ENCODE measurements at places on chromosomes 12 and 14.

DNA sequence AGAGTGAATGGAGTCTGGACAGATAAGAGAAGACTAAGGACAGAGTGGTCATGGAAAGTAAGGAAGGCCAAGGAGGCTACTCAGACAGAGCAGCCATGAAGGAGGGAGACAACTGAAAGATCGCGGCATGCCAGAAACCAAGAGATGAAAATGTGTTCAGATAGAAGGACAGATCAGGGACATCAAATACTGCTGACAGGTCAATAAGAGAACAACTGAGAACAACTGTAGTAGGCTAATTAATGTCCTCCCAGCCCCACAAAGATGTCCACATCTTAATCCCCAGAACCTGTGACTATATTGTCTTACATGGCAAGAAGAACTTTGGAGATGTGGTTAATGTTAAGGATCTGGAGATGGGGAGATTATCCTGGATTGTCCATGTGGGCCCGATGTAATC, 15.0 kb upstream of the HELB start:
- no peak for DNase-seq

DNA sequence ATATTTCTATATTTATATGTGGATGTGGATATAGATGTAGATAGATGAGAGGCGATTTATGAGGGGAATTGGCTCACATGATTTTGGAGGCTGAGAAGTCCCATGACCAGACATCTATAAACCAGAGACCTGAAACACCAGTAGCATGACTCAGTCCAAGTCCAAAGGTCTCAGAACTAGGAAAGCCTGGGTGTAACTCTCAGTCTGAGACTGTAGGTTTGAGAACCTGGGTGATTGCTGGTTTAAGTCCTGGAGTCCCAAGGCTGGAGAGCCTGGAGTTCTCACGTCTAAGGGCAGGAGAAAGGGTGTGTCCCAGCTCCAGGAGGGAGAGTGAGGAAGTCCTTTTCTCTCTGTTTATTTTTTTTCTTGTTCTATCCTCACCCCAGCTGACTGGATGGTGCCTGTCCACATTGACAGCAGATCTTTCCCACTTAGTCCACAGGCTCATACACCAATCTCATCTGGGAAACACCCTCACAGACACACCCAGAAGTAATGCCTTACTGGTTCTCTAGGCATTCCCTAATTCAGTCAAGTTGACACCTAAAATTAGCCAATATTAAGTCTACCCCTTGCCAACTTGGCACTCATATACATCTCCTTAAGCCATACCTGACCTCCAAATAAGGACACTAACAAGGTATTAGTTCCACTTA, 45.4 kb downstream of the EMP1 start:
- no peak for DNase-seq

- DNase-seq: peak; percentile 38
Observed at GRCh38 chr14:88232771-88233170, 90.3 kb downstream of the KCNK10 start.

DNA sequence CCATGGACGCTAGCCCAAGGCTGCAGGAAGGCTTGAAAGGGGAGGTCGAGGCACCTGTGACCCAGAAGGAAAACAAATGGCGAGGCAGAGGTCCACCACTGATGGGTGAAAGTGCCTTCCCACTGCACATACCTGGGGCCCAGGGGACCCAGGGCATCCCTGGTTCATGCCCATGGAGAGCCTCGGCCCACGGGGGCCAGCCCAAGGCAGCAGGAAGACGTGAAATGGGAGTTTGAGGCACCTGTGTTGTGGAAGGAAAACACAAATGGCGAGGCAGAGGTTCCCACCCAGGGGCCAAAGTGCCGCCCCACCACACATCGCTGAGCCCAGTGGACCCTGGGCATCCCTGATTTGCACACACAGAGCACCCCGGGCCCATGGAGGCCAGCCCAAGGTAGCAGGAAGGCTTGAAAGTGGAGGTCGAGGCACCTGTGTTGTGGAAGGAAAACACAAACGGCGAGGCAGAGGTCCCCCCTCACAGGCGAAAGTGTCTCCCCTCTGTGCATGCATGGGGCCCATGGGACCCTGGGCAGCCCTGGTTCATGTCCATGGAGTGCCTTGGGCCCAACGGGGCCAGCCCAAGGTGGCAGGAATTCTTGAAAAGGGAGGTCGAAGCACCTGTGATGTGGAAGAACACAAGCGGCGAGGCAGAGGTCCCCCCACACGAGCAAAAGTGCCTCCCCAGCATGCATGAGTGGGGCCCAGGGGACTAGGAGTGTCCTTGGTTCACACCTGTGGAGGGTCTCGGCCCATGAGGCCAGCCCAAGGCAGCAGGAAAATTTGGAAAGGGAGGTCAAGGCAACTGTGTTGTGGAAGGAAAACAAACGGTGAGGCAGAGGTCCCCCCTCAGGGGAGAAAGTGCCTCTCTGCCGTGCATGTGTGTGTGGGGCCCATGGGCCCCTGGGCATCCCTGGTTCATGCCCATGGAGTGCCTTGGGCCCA, 383.3 kb downstream of the ALG10 start:
- DNase-seq: no peak

DNA sequence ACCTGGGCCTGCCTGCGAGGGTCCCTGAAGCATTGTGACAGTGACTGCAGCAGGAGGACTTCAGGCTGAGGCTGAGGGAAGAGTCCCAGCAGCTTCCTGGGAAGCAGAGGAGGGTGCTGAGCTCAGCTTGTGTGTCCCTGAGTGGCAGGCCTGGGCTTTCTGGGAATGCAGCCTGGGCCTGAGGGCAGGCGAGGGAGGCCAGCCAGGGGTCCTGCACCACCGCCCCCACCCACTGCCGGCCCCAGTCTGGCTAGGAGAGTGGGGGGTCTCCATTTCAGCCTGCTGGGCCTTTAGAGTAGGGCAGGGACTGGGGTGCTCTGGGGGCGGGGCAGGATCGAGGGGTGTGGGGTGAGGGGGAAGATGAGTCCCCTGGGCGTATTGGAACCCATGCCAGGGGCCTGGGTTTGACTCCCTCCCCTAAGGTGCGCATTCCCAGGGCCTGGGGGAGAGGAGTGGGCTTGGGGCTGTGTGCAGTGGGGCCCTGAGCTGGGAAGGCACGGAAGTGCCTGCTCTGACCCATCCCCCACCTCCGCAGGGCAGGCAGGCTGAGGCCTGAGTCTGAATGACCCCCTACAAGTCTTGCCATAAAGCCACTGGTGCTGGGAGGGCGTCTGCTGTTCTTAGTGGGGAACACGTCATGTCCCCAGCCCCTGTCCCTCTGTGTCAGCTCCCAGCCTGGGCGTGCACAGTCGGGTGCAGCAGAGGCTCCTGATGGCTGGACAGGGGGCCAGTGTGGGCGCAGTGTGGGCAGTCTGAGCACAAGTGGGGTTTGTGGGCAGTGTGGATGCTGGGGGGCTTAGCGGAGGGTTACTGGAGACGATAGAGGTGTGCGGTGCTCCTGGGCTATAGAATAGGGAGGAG, 46.4 kb downstream of the KRT80 start:
- DNase-seq: no peak

Measured in SK-N-DZ (cell line).